ENCODE measurements at places on chromosomes 12 and 14.

- DNase-seq: no peak
These were observed 159.2 kb upstream of the LRIG3 start for GRCh38 chr12:59079472-59079871.

DNA sequence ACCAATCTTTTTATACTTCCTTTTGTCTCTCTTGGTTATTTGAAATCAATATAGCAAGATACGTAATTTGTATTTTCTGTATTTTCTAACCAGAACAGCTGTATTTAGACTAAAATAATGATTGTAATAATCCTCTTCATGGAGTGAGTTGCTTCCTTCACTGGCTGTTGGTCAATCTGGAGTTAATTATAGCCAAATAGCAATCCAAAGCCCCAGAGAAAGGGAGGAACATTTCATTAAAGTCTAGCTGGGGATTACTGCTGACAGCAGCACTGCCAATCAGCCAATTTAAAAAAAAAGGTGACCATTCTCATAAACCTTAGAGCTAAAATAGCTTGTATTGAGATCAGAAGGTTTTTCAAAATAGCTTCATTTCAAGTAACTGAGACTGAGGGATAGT, 118.0 kb downstream of the TRHDE start:
- DNase-seq: peak; percentile 9

DNA sequence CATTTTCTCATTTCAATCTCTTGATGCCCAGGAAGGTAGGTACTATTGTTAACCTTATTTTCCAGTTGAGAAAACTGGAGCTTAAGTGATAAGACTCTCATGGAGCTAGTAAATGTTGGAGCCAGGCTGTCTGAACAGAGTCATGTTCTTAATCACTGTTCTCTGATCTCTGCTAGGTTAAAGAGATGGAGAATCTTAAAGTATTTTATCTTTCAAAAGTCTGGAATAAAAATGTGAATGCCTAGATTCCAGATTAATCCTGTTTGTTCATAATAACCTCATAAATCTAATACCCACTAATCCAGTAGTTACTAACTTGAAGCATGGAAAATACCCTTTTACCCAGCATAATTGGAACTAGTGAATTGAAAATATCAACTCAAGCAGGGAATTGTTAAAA, 341.0 kb upstream of the RGS6 start:
- no peak for DNase-seq

GRCh38 chr12:29131539-29131938, 17.5 kb upstream of the FAR2 start:
- peak; percentile 74 for DNase-seq

- peak; percentile 68 for DNase-seq
These were observed 26.0 kb downstream of the MAPK1IP1L start for GRCh38 chr14:55077170-55078151.

- DNase-seq: no peak
These were observed 2.3 kb downstream of the SETD1B start for GRCh38 chr12:121806009-121806545.

DNA sequence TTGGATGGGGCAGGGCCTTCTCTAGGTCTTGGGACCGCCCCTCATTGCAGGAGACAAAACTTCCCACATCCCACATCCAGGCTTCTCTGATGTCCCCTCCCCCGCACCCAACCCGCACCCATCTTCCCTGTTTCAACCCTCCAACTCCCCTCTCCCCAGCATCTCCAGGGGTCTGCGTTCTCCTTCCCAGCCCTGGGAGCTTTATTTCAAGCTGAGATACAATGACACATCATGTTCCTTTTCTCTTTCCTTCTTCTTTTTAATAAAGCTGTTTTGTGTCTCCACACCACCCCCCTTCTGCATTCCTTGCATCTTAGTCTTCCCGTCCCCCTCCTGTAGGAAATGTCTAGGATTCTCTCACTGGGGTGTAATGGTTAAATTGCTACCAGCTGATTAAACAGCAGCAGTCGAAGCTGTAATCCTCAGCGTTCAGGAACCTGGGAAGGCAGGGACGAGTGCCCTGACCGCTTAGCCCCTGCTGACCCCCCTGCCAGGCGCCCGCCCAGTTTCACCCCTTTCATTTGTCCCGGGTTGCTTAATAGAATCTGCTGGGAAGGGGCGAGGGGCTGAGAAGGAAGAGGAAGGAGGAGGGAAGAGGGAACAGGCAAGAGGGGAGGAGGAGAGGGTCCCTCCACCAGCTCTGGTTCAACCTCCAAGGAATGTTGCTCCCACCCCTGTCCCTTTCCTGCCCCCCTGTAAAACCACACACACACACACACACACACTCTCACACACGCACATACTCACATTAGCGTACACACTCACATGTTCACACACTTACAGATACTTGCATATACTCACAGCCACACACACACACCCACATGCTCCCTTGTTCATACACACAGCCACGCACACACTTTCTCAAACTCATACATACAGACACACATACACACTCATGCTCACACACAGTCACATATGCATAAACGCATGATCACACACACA, 104.5 kb upstream of the MED13L start:
- peak; percentile 99 for DNase-seq

DNA sequence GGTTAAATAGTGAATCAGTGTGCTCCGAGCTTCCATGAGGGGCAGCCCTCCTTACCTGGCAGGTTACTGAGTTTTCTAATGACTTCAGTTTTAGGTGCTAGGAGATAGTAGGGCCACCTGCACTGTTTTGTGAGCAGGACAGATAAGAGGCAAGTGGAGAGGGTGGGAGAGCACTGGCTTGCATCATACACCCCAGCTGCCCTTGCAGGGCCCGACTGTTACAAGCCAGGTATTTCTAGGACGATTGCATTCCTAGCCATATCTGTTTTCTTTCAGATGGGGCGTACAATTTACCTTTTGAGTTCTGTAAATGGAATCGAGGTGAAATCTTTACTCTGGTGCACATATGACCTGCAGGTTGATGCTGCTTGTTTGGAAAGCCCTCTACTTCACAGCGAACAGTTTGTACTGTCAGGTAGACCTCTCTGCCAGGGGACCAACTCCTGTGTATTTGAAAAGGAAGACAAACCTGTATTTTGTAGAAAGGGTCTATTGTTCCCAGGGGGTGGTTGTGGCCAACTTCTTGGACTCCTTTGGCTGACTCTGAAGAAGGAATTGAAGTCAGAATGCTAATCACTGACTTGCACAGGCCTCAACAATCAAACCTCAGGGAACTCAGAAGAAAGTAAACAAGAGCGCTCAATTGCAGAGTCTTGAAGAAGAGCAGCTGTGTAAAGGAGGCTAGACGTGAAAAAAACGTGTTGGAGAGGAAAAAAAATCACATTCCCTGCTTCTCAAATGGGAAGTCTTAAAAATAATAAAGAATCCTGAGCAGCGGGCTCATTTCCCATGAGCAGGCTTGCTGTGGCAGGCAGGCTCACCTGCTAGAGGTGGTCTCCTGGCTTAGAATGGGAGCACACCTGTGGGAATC, 57.3 kb downstream of the ETV6 start:
- no peak for DNase-seq

GRCh38 chr14:96586921-96587822, 85.0 kb downstream of the PAPOLA start:
- no peak for DNase-seq

- DNase-seq: no peak
These were observed 22.7 kb upstream of the CORO1C start for GRCh38 chr12:108753976-108754375.

DNA sequence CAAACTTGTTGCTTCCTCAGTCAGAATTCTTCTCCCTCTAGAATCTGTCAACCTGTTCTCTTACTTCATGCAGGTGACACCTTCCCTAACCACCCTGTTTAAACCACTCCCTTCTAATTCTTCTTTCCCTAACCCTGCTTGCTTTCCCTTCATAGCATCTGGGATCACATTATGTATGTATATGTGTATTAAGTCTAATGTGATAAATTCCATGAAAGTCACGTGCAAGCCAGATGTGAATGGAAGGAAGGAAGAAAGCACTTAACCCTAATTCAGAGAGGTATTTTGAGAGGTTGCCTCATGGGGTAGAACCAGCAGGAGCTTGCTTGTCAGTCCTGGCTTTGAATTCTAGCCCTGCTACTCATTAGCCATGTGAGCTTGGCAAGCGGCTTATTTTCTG, 340.0 kb downstream of the TRHDE start:
- no peak for DNase-seq

GRCh38 chr14:88166616-88167015, 156.5 kb downstream of the KCNK10 start:
- peak; percentile 46 for DNase-seq

DNA sequence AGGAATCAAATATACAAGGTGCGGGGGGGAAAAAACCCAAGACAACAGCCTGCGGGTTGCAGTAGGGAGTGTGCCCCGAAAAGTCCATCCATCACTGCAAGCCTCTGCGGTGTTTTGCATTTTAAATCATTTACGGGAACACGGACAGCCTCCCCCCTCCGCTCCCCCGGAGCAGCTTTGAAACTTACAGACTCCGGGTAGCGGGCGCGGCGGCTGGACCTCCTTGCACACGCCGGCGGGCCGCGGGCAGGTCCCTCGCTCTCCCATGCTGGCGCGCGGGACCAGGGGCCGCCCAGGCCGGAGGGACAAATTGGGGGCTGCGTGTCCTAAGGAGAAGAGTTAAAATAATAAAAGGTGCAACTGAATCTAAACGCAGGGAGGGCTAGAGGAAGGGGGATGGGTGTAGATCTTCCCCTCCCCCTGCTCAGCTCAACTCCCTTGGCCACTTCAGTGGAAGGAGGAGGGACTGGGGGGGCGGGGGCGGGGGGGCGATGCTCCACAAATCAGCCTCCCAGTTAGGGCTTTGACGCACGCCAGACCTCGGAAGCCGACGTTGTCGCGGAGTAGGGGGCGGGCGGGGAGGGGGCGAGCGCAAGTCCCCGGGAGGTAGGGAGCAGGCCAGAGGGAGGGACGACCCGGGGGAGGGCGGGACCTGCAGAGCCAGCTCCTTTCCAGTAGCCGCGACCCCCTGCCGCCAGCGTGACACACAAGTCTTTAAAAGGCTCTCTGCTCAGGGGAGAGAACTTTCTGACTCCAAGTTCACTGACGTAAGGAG, at the start of gene KCNJ8:
TSS of gene KCNJ8 (minus strand) at position 349 of the 775 bp plus-strand sequence. CDS start 1,090 bp downstream, outside the sequence.
- DNase-seq: peak; percentile 67

GRCh38 chr14:27712364-27712763, 1054.2 kb upstream of the FOXG1 start:
- DNase-seq: no peak

Data from EH (cell line).